Esophagus squamous epithelium (tissue), 5 donors: ENCODE measurements at places on chromosomes 2 and 18.

DNA sequence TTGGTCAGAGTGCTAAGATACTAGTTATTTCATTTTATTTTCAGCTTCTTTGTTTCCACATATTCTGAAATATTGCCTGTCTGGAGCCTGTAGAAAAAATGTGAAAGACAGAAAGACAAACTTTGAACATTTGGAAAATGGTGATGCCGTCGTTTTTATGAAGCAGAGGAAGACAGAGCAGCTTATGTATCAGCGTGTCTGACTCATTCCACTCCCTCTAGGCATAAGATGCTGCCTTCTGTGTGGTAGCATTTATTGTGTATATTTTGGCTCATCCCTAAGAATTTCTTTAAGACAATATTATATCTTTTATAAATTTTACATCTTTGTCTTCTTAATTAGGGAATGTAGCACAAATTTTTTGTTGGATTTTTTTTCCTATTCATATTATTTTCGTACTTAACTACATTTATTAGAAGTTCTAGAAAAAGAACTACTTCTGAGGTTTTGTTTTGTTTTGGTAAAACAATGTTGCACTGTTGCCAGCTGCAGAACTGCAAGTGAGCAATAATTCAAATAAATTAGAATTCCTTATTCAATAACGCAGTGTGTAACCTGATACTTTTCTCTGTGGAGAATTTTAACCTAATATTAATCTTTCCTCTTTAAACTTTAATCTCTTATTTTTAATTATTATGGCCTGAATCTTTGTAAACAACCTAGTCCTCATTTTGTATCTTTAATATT lies 300.4 kb downstream of the ZNF407 start:
- no peak for DNase-seq

- no peak for DNase-seq
These were observed 807.1 kb downstream of the RNF144A start for GRCh38 chr2:7724336-7724735.

DNA sequence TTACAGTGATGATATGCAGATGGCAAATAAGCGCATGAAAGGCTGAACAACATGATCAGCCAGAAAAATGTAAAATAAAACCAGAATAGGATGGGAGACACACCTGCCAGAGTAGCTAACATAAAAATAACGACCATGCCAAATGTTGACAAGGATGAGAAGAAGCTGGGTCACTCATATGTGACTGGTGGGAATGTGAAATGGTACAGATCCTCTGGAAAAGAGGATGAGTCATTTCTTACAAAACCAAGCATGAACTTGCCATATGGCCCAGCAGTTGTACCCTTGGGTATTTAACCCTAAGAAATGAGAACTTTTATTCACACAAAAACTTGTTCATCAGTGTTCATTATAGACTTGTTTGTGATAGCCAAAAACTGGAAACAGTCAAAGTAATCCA lies 143.8 kb downstream of the SH3BP4 start:
- no peak for DNase-seq

DNA sequence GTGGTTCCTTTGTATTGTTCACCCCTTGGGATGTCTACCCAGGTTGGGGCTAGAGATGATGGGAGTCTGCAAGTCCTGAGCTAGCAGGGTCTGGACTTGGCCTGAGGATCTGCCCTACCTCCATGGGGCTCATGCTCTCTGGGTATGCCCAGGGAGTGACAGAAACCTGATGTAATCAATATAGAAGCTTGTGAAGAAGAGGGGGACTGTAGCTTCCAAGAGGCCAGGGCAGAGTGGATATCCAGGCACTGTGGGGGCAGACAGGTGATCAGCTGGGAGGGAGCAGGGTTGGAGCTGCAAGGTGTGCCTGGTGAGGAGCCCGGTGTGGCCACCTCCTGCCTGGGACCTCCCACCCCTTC lies 164.2 kb downstream of the CTIF start:
- no peak for DNase-seq

DNA sequence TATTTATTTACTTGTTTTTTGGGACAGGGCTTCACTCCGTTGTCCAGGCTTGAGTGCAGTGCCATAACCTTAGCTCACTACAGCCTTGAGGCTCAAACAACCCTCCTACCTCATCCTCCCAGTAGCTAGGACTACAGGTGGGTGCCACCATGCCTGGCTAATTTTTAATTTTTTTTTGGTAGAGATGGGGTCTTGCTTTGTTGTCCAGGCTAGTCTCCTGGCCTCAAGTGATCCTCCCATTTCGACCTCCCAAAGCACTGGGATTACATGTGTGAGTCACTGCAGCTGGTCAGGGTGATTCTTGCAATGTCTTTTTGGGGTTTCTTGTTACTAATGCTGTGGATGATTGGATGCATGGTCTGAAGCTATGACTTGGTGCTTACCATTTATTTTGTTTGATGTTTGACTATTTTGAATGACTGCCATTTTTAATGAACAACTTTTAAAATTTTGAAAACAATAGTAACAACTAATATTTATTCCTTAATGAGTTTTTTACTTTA lies 6.5 kb downstream of the CERS6 start:
- no peak for DNase-seq
